ENCODE measurements at places on chromosomes 13 and 19.
A peak's percentile ranks its signal among the peaks of the same experiment; 100 is the strongest.

GRCh38 chr19:46115396-46116106 is 8.9 kb downstream of the IGFL3 start:
- no peak for DNase-seq

- no peak for DNase-seq
Measured at GRCh38 chr13:23673354-23673753, 103.1 kb downstream of the TNFRSF19 start.

GRCh38 chr13:98983182-98983581 is 5.3 kb upstream of the DOCK9 start:
- no peak for DNase-seq

DNA sequence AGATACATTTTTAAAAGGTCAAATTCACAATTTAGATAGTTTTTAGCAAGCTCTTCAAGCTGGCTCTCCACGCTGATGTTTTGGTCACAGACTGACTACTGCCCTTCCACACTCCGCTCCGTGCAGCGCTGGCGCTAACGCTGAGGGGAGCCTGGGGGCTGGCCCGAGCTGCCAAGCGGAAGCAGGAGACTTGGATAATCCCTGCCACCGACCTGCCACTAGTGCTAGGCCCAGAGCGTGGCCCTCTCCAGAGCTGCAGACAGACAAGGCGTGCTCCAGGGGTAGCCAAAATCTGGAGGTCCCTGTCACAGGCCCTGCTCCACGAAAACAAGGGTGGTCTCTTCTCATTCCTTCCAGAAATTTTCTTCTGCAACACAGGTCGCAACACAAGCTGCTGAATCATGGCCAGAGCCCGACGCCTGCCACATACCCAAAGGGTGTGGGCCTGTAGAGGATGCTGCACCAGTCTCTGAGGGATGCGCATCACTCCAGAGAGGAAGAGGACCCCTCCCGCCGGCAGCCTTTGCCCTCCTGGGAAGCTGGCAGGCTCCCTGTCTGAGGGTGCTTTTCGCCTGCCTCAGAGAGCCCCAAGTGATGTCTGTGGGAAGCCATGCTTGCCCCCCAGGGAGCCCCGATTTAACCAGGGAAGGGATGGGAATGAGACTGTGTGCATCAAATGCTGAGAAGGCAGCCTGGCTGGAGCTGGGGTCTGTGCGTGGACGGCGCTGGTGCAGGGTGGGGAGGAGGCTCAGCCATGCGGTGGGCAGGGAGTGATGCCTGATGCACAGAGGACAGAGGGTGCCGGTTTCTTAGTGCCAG is 21.6 kb downstream of the CAPS start:
- peak; percentile 45 for DNase-seq

DNA sequence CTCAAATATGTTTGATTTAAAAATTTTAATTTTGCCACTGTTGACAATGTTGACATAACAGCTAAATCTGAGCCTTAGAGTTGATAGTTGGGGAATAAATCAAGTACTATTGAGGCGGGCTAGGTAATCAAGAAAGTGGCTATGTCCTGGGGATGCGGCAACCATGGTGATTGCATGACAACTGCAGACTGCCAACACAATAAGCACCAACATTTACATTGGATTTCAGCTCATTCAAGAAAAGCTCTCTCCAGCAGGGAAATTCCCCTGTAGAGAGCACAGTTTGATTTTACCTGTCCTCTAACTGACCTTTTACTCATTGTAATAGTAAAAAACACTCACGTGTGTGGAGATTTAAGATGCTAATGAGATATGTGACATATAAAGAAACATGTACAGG is 63.1 kb downstream of the ZNF100 start:
- no peak for DNase-seq

DNA sequence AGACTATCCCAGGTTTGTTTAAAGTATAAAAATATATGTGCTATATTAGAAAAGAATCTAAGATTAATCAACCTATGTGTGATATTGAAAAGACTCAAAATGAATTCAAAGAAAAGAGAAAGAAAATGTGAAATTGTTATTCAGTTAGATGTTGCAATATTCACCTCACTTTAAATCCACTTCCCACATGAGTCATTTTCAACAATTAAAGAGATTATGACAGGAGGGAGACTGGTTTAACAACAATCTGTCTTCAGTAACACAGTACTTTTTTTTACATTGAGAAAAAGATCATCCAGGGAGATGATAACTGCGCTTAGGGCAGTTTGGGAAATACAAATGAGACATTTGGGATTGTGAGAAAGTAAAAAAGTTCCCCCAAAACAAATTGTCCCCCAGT is 1246.2 kb downstream of the SLITRK1 start:
- DNase-seq, result peak; percentile 66

GRCh38 chr13:94673851-94674250 is 38.5 kb downstream of the SOX21 start:
- no peak for DNase-seq

GRCh38 chr19:45972947-45973540 is 621 bp downstream of the NOVA2 start:
- no peak for DNase-seq

- no peak for DNase-seq
Measured at GRCh38 chr19:4929186-4929585, 19.9 kb downstream of the UHRF1 start.

DNA sequence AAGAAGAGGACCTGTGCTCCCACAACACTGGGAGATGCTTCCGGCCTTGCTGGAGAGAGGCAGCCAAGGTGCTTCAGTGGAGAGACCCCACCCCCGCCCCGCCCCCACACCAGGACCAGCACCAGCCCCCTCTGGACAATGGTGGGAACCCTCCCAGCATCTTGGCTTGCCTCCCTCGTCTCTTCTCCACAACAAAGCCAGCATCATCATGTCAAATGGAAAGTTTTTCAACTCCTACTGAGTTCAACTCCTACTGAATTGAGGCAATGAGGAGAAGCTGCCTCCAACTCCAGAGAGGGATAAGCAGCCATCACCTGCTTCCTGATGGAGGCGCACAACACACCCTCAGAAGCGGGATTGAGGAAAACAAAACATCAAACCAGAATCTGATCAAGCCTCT is 12.8 kb downstream of the DEDD2 start:
- no peak for DNase-seq

DNA sequence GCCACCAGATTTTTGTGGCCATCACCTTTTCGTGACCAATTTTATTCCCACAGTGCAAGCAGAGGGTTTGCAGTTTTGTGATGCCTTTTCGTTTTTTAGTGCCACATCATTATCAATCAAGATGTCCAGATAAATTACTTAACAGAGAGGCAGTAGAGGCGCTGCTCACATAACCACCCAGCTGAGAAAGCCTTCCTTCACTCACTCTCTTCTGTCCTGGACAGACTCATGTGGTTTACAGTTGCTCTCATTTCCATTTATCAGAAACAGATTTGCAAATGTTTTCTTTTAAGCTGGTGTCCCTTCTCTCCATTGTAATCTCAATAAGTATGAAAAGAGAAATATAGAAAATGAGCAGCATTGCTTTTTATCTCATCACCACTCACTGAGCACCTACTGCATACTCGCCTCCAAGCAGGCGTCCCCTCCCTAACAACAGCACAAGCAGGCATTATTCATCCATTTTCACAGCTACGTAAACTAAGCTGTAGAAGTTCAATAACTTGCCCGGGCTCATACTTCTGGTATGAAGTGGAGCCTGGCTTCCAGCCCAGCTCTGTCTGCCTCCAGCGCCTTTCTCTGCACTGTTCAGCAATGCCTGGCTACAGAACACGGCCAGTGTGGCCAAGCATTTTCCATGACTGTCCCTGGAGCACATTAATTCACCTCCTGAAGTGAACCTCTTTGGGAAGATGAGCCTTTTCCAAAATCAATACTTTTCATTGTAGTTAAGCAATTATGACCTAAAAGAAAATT is 34.6 kb upstream of the KATNAL1 start:
- DNase-seq, result no peak

- no peak for DNase-seq
Measured at GRCh38 chr19:50030937-50031336, 5.1 kb downstream of the ZNF473 start.

DNA sequence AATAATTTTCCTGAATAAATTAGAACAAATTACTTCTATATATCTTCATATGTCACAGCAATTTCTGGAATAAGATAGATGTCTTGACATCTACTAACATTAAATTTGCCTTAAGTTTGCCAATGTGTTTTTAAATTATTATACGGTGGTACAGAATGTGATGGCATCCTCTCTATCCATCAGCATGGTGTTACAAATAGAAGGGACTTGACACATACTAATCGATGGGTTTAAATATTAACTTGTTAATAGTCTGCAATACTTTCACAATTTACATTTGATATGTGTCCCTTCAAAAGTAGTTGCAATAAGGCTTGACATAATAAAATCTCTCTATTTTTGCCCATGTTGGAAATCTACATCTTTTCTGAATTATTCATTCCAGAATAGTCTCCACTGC is 65.1 kb upstream of the PRR20A start:
- DNase-seq, result no peak

GRCh38 chr19:46852830-46853229 is 2.2 kb upstream of the AP2S1 start:
- no peak for DNase-seq

DNA sequence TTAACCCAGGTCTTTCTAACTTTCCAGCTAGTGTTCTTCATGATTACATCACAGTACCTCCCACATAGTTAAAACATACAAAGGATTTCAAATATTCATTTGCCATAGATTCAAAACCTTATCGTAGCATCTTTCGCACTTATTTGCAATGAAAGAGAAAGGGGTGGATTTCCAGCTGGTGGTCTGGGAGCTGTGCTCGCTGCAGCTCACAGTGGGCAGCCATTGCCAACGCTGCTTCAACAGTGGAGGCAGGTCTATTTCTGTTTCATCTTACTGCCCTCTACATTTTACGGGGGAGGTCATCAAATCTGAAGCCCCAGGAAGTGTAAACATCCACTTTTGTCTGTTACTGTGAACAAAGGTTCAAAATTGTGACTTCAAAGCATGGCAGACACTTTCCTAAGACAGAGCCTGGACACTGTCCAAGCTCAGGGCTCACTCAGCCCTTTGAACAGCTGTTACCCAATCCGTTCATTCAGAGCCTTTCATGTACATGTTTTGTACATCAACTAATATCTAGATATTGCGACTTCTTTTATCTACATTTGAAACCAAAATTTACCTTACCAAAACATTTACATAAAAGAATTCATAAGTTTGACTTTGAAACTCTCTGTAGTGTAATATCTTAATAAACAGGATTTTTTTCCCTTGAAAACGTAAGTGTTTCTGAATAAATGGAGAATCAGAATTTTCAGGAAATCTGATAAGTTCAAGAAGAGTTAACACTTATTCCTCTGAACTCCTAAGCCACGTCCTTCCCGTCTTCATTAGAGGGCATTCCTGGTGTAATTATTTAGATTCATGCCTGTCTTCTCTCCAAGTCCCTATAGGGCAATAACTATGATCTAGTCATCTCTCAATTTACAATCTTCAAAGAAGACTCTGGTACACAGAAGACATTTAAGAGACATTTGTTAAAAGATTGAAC is 25.1 kb downstream of the STARD13 start:
- DNase-seq, result peak; percentile 22

GRCh38 chr13:28653111-28653510 is 5.8 kb upstream of the POMP start:
- no peak for DNase-seq

- no peak for DNase-seq
Measured at GRCh38 chr13:83780227-83780626, 102.0 kb downstream of the SLITRK1 start.

GRCh38 chr19:2288818-2289713 is 7.1 kb upstream of the PEAK3 start:
- no peak for DNase-seq

GRCh38 chr19:45051929-45052579 is 13.2 kb downstream of the CLASRP start:
- no peak for DNase-seq

GRCh38 chr13:25687471-25688225 is 315.9 kb downstream of the ATP8A2 start:
- DNase-seq, result no peak

DNA sequence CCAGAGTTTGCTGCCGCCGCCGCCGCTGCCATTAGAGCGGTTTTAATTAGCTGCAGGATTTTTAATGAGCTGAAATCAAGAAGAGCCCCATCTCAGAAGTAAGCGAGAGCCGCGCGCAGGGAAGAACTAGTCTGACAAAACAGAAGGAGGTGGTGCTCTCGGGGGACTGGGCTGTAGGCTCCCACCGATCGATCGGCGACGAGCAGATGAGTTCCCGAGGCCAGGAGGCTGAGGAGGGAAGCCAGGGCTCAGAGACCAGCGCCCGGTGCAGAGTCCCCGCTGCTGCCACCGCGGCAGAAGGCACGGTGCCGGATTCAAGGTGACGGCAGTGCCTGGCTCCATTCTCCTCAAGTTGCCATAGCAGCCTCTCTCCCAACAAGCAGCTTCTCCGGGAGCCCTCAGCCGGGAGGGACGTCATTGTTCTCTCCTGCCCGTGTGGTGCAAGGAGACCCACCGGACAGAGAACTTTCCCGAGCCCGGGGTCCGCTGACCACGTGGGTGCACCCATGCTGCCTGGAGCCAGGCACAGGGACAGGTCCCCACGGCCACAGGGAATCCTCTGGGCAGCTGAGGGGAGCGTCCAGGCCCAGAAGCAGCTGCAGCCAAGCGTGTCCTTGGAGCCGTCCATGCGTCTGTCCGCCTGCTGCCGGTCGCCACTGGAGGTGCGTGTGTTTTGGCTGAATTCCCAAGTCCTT is 62.9 kb downstream of the CHST8 start:
- DNase-seq, result peak; percentile 65

GRCh38 chr13:72062566-72062965 is 195.6 kb upstream of the DACH1 start:
- DNase-seq, result no peak

GRCh38 chr13:105565136-105565727 is 970.2 kb downstream of the EFNB2 start:
- DNase-seq, result no peak

DNA sequence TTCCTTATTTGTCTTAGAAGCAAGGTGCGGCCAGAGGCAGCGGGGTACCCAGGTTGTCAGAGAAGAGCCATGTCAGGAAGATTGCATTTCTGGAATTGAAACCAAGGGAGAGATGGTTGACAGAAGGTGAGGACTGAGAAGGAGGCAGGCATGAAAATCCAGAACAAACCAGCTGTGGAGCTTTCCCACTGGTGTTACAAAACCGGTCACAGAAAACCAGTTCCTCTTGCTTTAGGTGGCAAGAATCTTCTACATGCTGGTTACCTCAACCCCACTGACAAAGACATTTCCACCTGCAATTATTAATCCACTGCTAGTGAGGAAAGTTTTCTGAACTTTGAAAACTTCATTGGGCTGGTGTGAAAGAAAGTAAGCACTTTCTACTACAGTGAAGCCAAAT is 64.0 kb upstream of the MED4 start:
- DNase-seq, result no peak

DNA sequence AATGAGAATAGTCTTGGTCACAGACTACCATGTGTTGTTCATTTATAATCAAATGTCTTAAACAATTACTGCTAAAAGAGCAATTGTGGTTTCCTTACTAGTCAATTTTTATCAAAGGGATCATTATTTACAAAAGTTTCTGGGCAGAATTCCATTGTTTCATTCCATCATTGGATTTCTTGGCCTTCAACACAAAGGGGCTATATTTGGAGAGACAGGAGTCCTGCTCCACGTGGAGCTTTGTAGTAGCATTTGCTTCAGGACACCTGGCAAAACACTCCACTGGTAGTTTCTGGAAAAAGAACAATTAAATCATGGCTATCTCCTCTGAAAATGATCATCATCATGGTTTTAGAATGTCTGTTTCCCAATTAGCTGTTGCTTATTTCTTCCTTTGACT is 22.3 kb upstream of the STARD13 start:
- no peak for DNase-seq

Data from NCI-H524 (cell line).